Breast epithelium (tissue), 4 donors: ENCODE measurements at places on chromosomes 16 and 17. TPM values are rescaled to one million over a fixed set of nuclear protein-coding genes. Genes with fewer than 3 reads are reported as not detected.

GRCh38 chr17:29778956-29779811 is 150.8 kb downstream of the SSH2 start:
- peak; percentile 57 for DNase-seq

The PPP1R27 gene
- not detected for total RNA-seq

DNA sequence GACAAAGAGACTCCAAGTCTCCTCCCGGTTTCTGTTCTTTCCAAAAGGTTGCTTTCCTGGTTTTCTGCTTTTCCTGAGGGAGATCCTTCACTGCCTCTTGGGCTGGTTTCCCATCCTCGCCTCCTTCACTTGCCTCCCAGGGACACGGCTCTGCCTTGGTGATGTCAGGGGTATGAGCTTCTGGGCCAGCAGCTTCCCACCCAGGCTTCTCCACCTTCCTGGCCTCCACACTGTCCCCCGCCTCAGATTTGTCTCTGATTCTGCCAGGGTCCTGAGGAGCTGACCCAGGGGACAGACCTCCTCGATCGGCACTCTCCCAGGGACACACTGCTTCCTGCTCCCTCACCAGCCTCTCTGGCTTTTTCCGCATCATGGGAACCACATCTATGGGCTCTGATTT is 14.5 kb downstream of the GPR179 start:
- peak; percentile 40 for DNase-seq

The CHST5 gene
- total RNA-seq: not detected

The WNT9B gene
- 2.0 TPM for total RNA-seq

- no peak for DNase-seq
Measured at GRCh38 chr17:35738519-35739133, 7.2 kb downstream of the RASL10B start.

The RAD51C gene
- total RNA-seq: 26.2 TPM

DNA sequence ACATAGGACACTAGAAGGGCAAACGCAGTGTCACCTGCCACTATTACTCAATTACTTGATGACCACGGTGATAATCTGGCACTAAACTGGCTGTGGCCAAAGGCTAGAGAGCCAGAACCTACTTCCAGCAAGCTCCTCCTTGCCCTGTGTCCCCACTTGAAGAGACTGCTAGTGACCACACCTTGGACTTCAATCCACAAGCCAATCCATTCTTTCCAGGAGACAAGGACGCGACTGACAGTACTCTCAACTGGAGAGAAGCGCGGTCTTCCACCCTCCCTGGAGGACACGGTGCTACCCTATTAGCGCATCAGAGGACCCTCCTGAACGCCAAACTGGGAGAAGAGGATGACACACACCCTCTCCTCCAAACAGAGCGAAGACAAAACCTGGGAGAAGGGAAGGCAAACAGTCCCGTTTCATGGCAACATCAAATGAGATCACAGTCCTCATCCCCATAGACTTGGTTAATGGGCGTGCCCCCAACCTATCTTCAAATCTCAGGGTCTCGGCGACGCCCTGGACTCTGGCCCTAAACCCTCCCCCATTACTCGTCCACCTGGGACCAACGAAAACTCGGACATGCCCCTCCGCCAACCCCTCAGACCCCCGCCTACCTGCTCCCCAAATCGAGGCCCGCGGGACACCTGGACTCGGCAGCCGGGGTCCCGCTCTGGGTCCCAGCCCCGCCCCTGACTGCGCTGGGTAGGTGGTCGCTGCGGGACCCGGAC is 508 bp downstream of the FLCN start:
- peak; percentile 20 for DNase-seq

The C17orf50 gene
- total RNA-seq: not detected
